ENCODE measurements at places on chromosomes 2 and 18.

DNA sequence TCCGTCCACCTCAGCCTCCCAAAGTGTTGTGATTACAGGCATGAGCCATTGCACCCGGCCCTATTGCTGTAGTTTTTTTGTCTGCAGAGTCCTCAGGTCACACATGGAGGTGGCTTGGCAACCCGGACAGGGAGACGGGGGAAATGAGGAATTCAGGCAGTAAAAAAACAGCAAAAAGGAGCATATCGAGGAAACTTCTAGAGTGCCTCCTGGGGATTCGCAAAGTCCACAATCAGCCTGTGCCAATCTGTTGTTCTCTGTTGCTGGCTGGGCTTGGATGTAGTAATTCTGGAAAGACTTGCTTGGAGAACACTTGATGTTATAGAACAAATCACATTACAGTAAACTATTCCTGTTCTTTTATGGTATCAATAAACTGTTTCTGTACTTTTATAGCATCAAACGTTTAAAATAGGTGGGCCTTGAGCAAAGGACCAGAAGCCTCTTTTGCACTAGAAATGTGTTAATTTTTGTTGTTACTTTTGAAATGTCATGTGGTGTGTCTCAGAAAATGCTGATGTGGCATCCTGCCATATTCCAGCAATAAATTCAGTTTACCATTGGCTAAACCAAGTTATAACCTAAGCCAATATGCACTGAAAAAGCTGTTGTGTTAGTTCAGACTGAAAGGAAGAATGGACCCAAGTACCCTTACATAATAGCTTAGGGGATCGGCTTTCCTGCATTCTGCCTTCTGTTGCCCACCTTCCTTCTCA is 14.4 kb downstream of the ELAC1 start:
- DNase-seq: no peak

DNA sequence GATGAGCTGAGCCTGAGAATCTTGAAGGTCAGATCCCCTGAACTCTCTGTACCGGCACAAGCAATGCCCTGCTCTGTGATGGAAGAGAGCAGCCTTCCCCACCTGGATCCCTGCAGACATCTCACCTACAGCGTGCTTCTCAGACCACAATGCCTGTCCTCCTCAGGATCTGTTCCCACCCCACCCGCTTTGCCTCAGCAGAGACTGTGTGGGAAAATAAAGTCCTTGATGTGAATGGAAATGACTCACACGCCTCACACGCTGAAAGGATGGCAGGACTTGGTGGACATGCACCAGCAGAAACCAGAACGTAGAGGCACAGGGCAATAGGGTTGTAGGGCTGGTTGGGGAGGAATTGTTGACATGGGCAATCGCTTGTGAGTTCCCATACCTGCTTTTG is 117.9 kb upstream of the POU3F3 start:
- no peak for DNase-seq

GRCh38 chr18:37717656-37718055 is 152.1 kb upstream of the CELF4 start:
- DNase-seq: no peak

- no peak for DNase-seq
Measured at GRCh38 chr2:191679818-191680600, 2.1 kb downstream of the NABP1 start.

- no peak for DNase-seq
Measured at GRCh38 chr18:23837591-23837990, 148.3 kb downstream of the LAMA3 start.

- no peak for DNase-seq
Measured at GRCh38 chr2:204022550-204022949, 86.0 kb downstream of the ICOS start.

- no peak for DNase-seq
Measured at GRCh38 chr2:158239271-158239670, 137.6 kb downstream of the UPP2 start.

GRCh38 chr2:99158599-99158998 is 3.8 kb downstream of the LIPT1 start:
- no peak for DNase-seq

DNA sequence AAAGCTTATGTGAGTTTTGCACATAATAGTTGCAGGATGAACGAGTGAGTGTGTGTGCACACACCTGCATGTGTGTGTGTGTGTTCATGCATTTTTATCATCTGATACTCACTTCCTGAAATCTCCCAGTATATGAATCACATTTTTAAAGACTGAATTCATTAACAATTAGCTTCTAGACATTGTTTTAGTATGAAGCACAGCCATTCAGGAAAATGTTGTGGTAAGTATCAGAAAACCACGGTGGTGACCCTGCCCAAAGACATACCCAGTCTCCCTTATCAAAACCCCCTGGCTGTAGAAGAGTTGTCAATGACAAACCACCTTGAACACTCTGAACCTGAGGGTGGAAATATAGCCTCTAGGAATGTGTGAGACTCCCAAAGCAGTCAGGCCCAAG is 220.8 kb downstream of the ALK start:
- DNase-seq: no peak

- no peak for DNase-seq
Measured at GRCh38 chr2:58651930-58652329, 410.8 kb upstream of the FANCL start.

DNA sequence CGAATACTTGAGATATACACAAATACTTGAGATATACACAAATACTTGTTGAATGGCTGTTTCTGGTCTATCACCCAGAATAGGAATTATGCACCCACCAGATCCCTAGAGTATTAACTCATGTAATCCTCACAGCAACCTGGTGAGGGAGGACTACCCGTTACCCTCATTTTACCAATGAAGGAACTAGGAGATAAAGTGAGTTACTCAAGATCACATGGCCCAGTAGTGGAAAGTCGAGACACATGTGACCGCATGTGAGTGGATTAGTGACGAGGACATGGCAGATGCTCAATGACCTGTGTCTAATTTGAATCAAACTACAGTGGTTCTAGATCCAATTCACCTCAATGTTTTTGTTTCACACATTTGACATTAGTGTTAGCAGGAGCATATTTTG is 2.4 kb downstream of the MOGAT1 start:
- no peak for DNase-seq

- DNase-seq: no peak
Measured at GRCh38 chr2:3778851-3779495, 75.6 kb downstream of the DCDC2C start.

GRCh38 chr2:168896783-168897182 is 4.3 kb upstream of the G6PC2 start:
- no peak for DNase-seq

DNA sequence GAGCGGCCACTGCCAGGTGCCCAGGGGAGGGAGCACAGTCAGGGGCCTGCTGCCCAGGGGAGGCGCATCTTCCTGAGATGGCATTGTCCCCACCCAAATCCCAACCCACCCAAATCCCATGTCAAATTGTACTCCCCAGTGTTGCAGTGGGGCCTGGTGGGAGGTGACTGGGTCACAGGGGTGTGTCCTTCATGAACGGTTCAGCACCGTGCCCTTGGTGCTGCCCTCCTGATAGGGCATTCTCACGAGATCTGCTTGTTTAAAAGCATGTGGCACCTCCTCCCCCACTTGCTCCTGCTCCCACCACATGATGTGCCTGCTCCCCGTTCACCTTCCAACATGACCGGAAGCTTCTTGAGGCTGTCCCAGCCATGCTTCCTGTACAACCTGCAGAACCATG is 27.6 kb downstream of the ANKMY1 start:
- no peak for DNase-seq

- DNase-seq: no peak
Measured at GRCh38 chr2:95121093-95121406, 558 bp downstream of the MRPS5 start.

GRCh38 chr2:183089192-183089851 is 10.8 kb downstream of the DUSP19 start:
- no peak for DNase-seq

- DNase-seq: no peak
Measured at GRCh38 chr2:237686659-237687136, 59.3 kb downstream of the LRRFIP1 start.

DNA sequence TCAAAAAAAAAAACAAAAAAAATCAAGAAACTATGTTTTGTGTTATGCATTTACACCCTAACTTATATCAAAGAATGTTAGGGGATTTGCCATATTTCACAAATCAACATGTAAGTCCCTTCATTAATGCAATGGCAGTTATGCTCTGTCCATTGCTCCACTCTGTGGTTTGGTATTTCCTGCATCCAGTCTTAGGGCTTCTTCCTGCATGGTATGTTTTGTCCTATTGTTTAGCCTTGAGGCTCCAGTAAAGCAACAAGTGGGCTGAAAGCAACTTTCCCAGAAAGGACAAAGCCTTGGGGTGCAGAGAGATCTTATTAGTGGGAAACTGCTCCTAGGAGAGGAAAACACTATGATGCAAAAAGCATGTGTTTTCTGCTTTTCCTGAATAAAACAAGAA is 474.1 kb downstream of the IRS1 start:
- DNase-seq: no peak

- DNase-seq: no peak
Measured at GRCh38 chr18:46868169-46868921, 49.0 kb downstream of the PIAS2 start.

GRCh38 chr2:54876764-54877163 is 153.3 kb downstream of the EML6 start:
- no peak for DNase-seq

- no peak for DNase-seq
Measured at GRCh38 chr2:105381101-105381668, 17.7 kb downstream of the FHL2 start.

DNA sequence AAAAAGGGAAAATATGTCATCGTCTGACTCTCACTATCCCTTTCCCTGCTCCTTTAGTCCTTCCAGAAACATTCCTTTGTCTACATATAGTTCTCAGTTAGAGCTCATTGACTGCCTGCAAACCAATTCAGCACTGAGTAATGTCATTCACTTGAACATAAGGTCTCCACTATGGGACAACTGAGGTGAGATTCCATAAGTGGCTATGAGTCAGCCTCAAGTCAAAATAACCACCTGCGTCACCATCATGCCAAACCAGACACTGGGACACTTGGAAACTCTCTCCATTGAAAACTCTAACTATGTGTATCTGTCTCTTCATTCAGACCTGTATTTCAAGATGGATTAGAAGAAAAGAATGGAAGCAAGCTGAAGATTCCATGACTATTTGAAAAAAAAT is 878.0 kb upstream of the PIK3C3 start:
- no peak for DNase-seq

DNA sequence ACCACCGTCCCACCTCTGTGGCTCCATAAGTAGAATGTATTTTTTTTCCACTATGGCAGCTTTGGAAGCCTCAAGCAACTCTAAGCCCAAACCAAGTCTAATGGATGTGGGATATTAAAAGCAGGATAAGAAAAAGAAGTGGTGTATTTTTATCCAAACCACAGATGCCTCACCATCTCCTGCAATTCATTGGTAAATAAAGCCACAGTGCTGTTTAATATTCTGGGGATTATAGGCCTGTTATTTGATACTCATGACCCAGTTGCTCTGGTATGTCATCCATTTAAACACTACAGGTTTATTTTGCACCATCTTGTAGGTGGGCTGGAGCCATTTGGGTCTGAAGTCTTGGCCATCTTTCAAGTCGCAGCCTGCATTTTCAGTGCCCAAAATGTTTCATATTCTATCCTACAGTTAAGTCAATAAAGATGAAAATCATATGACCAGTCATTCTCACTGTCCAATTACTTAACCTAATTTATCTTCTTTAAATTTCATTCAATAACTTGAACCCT is 279.5 kb upstream of the EPHA4 start:
- DNase-seq: no peak

DNA sequence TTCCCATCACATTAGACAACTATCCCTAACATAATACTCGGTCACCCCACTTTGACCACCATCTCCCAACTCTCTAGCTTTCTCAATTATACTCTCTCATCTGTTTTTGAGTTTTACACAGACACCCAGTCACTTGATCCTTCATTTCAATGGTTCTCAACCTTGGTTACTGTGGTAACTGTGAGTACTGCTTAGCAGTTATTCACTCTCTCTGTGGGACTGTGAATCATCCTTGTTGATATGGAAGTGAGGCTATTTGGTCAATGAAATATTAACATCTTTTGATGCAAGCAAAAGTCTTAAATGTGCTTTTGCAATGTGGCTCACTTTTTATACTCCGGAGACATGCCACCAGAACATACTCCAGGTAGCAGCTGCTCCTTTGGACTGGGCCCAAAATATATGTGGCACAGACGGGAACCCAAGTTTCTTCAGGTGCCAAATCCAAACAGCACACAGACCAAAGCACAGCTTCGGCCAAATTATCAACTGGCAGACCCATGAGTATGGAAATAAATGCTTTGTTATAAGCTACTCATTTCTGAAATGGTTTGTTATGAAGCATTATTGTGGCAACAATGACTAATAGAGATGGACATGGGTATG is 75.0 kb upstream of the SLC25A52 start:
- no peak for DNase-seq

DNA sequence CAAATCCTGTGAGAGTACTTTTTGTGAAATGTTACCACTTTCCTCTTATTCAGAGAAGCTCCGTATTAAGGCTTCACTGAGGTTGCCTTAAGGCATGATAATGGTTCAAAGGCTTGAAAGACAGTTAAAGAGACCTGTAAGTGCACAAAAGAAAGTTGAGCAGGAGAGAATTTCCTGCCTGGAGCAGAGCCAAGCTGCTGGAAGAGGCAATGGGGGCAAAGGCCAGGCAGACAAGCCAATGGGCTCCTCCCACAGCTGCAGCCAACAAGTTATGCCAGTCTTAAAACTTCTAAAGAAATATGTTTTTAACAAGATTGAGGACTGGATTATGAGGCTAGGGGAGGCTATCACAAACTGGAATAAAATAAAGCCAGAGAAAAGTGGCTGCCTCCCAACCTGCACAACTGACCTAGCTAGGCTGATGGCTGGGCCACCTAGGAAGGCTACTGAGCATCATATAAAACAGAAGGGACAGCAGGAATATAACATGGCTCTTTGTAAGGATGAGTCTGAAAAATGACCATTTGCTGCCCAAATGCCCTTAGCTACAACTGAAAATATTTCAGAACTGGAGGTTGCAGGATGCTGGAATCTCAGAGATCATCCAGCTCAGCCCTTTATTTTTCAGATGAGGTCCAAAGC is 2.1 kb downstream of the IL1B start:
- DNase-seq: no peak

GRCh38 chr2:143603846-143604565 is 474.8 kb downstream of the ARHGAP15 start:
- no peak for DNase-seq

DNA sequence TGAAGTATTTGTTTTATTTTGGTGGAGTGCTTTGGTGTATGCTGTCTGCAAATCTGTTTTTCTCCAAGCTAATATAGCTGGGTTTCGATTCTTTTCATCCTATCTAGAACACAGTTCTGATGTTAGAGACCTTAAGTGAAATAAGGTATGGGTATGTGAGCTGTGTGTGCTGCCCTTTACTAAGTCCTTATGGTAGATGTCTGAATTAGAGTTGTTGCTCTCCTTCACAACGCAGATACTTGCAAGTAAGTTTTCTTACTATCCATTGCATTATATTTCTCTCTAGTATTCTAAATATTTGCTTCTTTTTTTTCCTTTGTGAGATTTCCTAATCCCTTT is 38.6 kb downstream of the AGFG1 start:
- no peak for DNase-seq

DNA sequence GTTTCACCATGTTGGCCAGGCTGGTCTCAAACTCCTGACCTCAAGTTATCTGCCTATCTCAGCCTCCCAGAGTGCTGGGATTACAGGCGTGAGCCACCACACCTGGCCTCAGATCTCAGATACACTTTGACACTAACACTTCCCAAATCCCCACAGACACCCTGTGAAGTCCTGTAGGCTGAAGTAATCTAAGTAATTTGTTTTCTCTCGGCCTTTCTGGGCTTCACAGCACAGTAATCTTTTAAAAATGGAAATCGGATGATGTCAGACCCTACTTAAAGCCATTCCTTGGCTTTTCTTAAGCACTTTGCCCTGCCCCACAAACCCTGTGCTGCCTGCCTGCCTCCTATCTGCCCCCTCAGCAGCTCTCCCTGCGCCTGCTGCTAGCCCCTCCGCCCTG is 16.2 kb downstream of the ATIC start:
- no peak for DNase-seq

All from mesothelial cell of epicardium (in vitro differentiated cells).